Smooth muscle cell of the umbilical artery (primary cell): ENCODE measurements at places on chromosomes 11 and 22. TPM values are rescaled to one million over a fixed set of nuclear protein-coding genes. Genes with fewer than 3 reads are reported as not detected.

Gene KCNQ1
- total RNA-seq = not detected in 2 replicates

Gene CAPN5
- total RNA-seq = 10.1 and 27.5 TPM in 2 replicates

Gene ADM2
- total RNA-seq = 6.5 and 7.6 TPM in 2 replicates

Gene KRTAP5-2
- total RNA-seq = not detected in 2 replicates

Gene TECTA
- under 0.01 and 0.18 TPM in 2 replicates for total RNA-seq

Gene LMO1
- not detected in 2 replicates for total RNA-seq

Gene UCP3
- 0.30 and 0.32 TPM in 2 replicates for total RNA-seq

Gene SHISA8
- total RNA-seq = not detected in 2 replicates

Gene APOA1
- total RNA-seq = 3.0 and 10.4 TPM in 2 replicates

Gene SCGB2A2
- not detected in 2 replicates for total RNA-seq

Gene UCP2
- 0.30 and 2.7 TPM in 2 replicates for total RNA-seq

Gene ZPR1
- 45.7 and 125 TPM in 2 replicates for total RNA-seq

Gene TRIM48
- total RNA-seq = not detected in 2 replicates

Gene TRPM5
- total RNA-seq = not detected in 2 replicates

Gene DCDC1
- total RNA-seq = 0.14 and 0.30 TPM in 2 replicates

Gene CARD18
- total RNA-seq = not detected in 2 replicates

Gene TNNI2
- not detected in 2 replicates for total RNA-seq

Gene ACR
- total RNA-seq = not detected in 2 replicates

Gene NUP160
- 23.5 and 39.8 TPM in 2 replicates for total RNA-seq

Gene KDM4E
- not detected in 2 replicates for total RNA-seq

Gene CHRDL2
- not detected in 2 replicates for total RNA-seq

Gene IGSF9B
- under 0.01 and 0.51 TPM in 2 replicates for total RNA-seq

Gene OR4A16
- not detected in 2 replicates for total RNA-seq

Gene EMID1
- not detected in 2 replicates for total RNA-seq

Gene OSBP2
- 0.59 and 1.7 TPM in 2 replicates for total RNA-seq

Gene SSTR3
- total RNA-seq = not detected in 2 replicates

Gene CYTH4
- under 0.01 and 0.14 TPM in 2 replicates for total RNA-seq

Gene NR1H3
- 4.4 and 4.8 TPM in 2 replicates for total RNA-seq

Gene CYB5R2
- 3.7 and 6.8 TPM in 2 replicates for total RNA-seq

Gene FOLH1
- not detected in 2 replicates for total RNA-seq

Gene KCNK7
- total RNA-seq = 0.09 and 0.30 TPM in 2 replicates

Gene TRPC6
- not detected in 2 replicates for total RNA-seq

Gene MN1
- 0.55 and 1.8 TPM in 2 replicates for total RNA-seq

Gene ALDH3B2
- not detected in 2 replicates for total RNA-seq

Gene GCAT
- 29.5 and 48.7 TPM in 2 replicates for total RNA-seq

Gene PATE2
- total RNA-seq = 0.28 TPM in 1 of 2 replicates, not detected in the other

Gene STIM1
- total RNA-seq = 28.7 and 35.6 TPM in 2 replicates

Gene ART1
- not detected in 2 replicates for total RNA-seq

Gene SESN3
- 11.0 and 12.2 TPM in 2 replicates for total RNA-seq

Gene CABP7
- total RNA-seq = not detected in 2 replicates

Gene PDHX
- total RNA-seq = 59.1 and 68.6 TPM in 2 replicates

Gene PRODH
- not detected in 2 replicates for total RNA-seq

Gene SULT4A1
- 0.30 and 1.1 TPM in 2 replicates for total RNA-seq

Gene PIK3IP1
- 16.8 and 23.2 TPM in 2 replicates for total RNA-seq

Gene BDNF
- total RNA-seq = 26.4 and 38.7 TPM in 2 replicates

Gene SAMM50
- total RNA-seq = 44.2 and 50.0 TPM in 2 replicates

Gene BEST1
- 2.8 and 9.5 TPM in 2 replicates for total RNA-seq

Gene SYCE3
- total RNA-seq = not detected in 2 replicates

Gene ZFP91
- 53.2 and 61.7 TPM in 2 replicates for total RNA-seq

Gene PACSIN3
- 13.4 and 15.7 TPM in 2 replicates for total RNA-seq

Gene IRAG1
- total RNA-seq = 3.0 and 8.6 TPM in 2 replicates

Gene FREY1
- total RNA-seq = 1.1 and 1.8 TPM in 2 replicates

Gene MTCH2
- total RNA-seq = 78.4 and 107 TPM in 2 replicates

Gene P4HA3
- 116 and 240 TPM in 2 replicates for total RNA-seq

Gene KCNC1
- total RNA-seq = not detected in 2 replicates

Gene RAPSN
- total RNA-seq = under 0.01 and 0.05 TPM in 2 replicates
